Kasumi-1 (cell line): ENCODE measurements at places on chromosomes 16 and 17.

DNA sequence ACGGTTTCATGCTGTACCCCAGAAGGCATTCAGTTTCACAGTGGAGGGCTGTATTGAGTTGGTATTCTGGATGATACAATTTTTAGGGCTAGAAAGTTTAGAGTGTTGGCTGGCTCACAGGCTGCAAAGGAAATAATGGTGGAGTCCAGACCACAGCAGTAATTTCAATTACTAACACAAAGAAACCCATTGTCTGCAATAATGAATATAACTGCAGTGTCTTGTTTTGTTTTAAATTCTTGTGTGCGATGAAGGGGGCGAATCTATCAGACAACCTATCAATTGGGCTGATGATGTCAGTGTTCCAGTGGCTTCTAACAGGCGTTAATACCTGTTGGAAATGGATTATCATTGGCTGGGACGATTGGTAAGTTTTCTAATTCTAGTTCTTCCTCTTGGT lies 1.5 kb downstream of the SP2 start:
- DNase-seq = no peak

DNA sequence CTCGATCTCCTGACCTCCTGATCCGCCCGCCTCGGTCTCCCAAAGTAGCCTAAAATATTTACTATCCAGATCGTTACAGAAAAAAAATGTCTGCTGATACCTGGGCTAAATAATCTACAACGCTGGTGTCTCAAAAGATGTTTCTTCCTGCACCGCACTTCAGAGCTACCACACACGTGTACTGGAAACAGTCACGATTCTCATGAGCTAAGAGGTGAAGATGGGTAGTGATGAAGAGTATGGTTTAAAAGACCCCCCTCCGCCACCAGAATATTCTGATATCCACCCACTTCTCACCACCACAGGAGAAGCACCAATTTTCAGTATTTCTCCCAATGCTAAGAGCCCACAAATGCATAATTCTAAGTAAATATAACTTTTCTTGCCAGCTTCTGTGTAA lies 50.2 kb downstream of the SMG6 start:
- no peak for DNase-seq

DNA sequence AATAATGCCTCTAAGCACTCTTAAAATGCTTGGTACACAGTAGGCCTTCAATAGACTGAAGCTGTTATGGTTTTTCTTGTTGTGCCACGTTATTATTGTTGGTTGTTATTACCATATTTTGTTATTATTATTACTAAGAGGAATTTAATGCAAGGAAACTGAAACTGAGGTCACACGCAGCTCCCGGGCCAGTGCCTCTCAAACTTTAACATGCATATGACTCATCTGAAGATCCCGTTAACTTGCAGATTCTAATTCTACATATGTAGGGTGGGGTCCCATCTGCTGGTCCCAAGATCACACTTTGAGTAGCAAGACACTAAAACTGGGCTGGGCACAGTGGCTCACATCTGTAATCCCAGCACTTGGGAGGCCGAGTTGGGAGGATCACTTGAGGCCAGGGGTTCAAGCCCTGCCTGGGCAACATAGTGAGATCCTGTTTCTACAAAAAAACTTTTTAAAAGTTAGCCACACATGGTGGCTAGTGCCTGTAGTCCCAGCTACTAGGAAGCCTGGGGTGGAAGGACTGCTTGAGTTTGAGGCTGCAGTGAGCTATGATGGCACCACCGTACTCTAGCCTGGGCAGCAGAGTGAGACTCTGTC lies 888 bp downstream of the ACSM5 start:
- no peak for DNase-seq

DNA sequence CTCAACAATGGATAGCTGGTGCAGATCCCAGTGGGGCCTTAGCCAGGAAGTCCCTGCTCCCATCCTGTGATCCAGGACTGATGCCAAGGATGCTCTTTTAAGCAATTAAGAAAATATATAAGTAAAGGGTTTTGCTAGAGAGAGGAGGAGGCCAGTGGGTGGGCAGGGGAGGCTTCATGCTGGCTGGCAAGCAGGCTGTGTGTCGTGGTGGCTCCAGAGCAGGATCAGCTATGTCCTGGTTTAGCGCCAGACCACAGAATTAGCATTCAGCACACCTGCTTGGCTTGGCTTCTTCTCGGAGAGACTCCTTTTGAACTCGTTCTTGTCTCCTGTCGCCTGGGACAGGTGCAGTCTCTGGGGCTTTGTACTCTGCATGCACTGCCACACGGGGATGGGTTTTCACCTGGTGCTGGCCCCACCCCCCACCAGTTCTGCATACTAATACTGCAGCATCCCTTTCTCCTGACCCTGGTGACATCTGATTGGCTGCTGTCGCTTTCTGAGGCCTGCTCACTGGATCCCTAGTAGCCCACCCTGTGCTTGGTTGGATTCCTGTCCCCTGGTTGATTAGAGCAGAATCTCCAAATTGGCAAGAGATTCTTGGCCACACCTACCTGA lies 66.1 kb downstream of the PLD6 start:
- DNase-seq = no peak

DNA sequence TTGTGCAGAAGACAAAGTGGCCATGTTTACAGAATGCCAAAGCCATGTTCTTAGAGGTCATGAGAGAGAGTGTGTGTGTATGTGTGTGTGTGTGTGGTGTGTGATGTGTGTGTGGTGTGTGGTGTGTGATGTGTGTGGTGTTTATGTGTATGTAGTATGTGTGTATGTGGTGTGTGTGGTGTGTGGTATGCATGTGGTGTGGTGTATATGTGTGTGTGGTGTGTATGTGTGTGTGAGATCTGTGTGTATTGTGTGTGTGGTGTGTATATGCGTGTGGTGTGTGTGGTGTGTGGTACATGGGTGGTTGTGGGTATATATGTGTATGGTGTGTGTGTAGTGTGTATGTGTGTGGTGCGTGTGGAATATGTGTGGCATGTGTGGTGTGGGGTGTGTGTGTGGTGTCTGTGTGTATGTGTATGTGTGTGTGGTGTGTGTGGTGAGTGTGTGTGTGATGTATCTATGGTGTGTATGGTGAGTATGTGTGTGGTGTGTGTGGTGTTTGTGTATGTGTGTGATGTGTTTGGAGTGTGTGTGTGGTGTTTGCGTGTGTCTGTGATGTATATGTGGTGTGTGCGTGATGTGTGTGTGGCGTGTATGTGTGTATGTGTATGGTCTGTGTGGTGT lies 8.2 kb upstream of the KRT17 start:
- no peak for DNase-seq
